ENCODE measurements at places on chromosomes 6 and 20.

- no peak for DNase-seq
These were observed 170.6 kb upstream of the EYA4 start for GRCh38 chr6:133070410-133071043.

DNA sequence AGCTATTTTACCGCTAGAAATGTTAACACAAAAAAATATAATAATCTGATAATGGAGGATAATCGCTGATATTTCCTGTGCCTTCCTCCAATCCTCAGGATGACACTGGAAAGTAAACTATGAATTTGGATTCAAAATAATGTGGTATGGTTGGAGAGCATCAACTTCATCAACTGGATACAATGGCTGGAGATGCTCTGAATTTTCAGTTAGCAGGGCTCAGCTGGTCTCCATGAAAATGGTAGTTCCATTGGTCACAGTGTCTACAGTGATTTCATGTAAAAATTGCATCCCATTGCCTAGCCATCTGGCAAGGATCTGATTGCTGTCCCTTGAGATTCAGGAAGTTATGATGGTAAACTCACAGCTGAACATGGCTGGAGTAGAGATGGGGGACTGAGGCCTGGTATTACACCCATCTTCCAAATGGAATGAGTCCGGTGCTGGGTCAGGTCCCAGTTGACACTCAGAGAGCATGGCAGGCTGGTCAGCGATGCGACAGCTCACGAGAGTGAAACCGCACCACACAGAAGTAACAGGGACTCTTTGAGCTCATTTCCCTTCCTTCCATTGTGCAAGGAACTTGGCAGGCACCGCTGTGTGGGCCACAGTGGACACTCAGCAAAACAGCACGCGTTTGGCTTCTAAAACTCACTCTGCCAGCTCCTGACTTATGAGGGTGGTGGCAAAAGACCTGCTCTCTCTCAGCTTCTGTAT is 142.4 kb upstream of the TNFAIP3 start:
- no peak for DNase-seq

DNA sequence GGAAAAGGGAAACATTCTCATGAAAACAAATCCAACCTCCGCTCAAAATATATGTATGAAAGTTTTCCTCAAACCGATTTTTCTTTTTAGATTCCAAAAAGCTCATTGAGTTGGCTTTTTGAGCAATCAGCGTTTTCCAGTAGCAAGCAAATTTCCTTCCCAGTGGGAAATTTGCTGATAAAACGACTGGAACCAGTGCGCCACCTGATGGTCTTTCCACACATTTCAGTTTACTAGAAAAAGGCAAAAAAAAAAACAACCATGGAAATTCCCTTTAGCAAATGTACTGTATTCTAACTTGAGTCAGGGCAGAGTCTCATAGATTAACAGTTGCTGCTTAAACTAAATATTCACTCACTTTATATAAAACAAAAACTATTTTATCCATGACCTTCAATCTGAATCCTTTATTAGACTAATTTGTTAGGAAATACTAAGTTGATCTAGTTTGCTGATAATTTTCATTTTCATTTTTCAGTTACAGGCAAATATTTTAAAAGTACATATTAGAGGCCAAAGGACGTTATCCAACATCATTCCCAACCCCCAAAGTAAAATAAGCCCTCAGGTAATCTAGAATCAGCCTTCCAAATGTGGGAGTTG is 271.5 kb downstream of the FOXA2 start:
- peak; percentile 14 for DNase-seq

DNA sequence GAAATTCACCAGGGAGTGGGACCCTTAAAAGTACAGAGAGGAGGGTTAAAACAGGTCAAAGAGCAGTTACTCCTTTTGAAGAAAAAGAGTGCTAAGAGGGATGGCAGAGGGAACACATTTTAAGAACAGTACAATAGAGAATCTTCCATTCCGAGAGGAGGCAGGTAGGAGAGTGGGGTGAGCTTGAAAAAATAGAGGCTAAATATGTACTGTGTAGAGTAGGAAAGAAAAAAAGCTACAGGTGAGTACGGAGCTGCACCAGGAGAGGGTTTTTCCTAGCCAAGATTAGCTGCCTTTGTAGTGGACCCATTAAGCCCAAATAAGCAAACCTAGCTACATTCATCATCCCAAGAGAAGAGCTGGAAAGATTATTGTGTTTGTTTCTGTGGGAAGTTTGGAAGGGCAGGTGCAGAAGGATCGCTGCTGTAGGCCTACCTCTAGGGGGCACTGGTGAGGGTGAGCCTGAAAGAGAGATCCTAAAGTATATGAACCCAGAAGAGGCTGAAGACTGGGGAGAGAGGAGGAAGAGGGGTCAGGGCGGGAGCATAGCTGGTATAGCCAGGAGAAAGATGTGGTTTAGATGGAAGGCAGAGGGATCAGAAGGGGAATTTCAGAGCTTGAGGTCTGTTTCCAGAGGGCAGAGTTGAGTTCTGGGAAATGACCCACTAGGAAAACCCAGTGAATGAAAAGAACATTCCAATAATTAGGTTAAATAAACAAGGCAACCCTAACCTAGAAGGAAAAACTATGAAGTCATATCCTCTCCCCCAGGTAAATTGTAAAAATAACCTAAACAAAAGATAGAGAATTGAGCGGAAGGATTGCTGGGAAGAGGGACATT is 50.2 kb upstream of the HINT3 start:
- peak; percentile 75 for DNase-seq

DNA sequence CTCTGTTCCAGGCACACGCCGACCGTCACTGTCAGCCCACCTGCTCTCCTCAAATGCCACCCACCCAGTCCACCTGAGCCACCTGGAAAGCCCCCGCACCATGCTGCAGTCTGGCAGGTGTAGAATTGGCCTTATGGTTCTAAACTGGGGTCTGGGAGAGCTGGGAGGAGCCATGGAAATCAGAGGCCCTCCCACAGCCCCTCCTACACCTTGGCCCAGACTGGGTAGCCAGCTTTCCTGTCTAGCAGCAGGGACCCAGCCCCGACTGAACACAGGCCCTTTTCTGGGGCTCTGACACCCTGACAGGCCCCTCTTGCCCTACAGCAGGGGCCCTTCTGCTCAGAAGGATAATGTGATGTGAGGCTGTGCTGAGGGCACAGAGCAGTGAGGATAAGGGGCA is 31.1 kb downstream of the LRFN2 start:
- DNase-seq, result no peak

Measured in K562 (cell line).